ENCODE measurements at places on chromosomes 2 and 18.
A peak's percentile ranks its signal among the peaks of the same experiment; 100 is the strongest.

- DNase-seq: peak; percentile 68
These were observed 45.0 kb downstream of the MBP start for GRCh38 chr18:77087393-77088141.

DNA sequence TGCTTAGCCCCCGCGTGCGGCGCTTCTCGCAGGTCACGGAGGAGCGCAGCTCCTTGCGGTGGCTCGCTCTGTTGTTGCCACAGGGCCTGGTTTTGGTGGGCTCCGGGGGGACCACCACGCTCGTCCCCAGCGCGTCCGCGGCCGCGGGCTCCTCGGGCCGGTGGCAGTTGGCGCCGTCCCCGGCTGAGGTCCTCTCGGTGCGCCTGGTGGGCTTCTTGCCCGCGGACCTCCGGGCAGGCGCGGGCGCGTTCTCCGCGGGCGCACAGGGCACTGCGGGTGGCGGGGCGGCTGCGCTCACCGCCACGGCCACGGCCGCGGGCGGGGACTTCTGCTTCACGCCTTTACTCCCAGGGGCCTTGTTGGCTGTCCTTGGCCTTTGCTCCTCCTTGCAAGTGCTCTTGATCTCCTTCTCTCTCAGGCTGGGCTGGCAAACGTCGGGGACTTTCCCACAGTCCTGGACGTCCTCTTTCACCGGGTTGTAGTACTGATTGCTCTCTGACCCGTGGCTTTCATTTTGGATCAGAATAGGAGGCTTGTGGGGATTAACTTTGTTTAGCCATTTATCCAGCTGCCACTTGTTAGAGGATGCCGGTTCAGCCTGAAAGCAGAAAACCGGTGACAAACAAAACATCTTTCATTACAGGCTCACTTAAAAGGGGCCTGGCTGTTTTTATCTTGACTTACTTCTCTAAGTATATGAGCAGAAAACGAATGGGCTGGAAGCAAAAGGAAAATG, 104.0 kb upstream of the REV1 start:
- DNase-seq: no peak

DNA sequence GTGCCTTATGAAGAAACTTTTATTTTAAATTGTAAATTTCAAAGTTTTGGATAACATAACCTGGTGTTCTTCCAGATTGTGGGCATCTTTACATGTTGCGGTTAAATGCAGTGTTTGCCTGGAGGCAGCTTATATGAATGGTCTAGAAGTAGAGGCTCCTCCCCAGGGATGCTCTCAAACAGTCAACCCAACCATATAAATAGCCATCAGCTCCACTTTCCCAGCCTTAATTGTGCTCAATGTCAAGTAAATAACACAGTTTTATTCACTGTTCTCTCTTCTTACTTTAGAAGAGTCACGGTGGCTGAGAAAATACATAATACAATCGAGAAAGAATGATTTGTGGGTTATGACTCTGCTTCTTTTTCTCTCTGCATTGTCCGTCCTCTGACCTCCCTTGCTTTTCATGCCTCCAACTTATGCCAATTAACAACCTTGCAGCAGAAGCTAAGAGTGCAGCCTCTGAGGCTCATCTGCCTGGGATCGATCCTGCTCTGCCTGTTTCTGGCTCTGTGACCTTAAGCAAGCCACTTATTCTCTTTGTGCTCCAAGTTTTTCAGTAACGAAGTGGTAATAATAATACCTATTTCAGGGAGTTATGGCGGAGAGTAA, 100.3 kb downstream of the DAW1 start:
- no peak for DNase-seq

DNA sequence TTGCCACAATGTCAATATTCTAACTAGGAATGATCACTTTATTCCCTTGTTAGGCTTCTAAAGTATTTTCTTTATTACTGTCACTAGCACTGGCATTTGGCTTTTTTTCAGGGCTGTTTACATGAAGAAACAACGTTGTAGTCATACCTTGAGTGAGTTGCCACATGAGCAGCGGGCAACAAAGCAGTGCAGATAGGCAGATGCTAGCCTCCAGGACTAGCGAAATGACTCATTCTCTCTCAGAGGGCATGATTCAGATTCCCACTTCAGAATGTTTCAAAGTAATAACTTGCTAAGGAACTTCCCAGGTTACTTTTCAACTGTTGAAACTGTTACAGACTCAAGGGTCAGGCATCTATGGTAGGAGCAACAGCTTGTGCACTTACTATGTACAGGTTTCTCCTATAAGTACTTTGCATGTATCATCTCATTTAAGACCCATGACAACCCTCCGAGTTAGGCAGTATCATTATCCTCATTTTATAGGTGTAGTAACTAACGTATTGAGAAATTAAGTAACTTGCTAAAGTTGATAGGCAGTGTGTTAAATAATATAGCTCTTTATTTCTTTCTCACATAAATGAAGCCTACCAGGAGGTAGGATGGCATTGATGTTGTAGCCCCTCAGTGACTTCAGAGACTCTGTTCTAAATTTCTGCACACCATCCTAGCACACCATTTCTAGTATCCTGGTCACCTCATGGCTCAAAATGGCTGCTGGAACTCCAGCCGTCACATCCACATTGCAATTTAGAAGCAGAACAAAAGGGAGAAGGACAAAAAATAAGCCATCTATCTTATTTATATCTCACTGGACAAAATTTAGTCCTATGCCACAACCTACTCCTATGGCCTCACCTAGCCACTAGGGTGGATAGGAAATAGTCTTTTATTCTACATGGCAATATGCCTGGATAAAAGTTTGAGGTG, 83.3 kb downstream of the ICOS start:
- DNase-seq: peak; percentile 50

- no peak for DNase-seq
These were observed 4.2 kb downstream of the GDF7 start for GRCh38 chr2:20671036-20671735.

All from iris pigment epithelial cell (primary cell).